ENCODE measurements at places on chromosomes 1 and 21. TPM values are rescaled to one million over a fixed set of nuclear protein-coding genes. Genes with fewer than 3 reads are reported as not detected.

Gene ASAP3
- 11.1 TPM for total RNA-seq

Gene CAMK2N1
- 9.7 TPM for total RNA-seq

DNA sequence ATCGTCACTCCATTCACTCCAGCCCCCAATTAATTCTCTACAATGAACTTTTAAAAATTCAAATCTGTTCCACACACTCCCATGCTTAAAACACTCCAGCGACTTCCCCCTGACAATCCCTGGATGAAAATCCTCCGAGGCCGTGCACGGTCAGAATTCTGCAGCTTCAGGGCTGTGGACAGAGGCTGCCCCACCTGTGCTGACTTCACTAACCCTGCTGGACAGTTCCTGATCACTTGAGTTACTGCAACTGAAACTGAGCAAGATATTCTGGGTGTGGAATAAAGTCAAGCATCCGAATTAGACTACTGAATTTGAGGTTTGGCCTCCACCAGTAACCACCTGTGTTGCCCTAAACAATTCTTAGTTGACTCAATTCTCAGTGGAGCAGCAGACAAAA lies 1.0 kb upstream of the JAK1 start:
- no peak for DNase-seq

Gene OLIG2
- not detected for total RNA-seq

- no peak for DNase-seq
These were observed 107.4 kb upstream of the ESRRG start for GRCh38 chr1:216830424-216831210.

Data from MCF 10A (cell line).